ENCODE measurements at places on chromosomes 3 and 15.

DNA sequence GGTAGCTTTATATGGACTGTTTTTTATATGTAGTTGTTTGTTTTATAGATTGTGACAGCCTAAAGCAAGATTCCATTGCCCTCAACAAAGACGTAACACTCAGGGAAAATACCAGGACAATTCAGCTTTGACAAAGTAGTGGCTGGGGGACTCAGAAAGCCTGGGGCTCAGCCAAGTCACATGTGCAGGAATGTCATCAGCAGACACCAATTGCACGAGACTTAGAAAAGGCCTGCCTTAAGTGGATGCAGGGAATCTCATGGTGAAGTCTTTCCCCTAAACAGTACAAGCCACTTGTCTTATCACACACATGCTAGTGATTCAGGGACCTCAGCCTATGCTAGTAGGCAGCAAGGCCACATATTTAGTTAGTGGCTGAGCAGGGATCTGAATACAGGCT, 381.8 kb upstream of the THBS1 start:
- DNase-seq = no peak

DNA sequence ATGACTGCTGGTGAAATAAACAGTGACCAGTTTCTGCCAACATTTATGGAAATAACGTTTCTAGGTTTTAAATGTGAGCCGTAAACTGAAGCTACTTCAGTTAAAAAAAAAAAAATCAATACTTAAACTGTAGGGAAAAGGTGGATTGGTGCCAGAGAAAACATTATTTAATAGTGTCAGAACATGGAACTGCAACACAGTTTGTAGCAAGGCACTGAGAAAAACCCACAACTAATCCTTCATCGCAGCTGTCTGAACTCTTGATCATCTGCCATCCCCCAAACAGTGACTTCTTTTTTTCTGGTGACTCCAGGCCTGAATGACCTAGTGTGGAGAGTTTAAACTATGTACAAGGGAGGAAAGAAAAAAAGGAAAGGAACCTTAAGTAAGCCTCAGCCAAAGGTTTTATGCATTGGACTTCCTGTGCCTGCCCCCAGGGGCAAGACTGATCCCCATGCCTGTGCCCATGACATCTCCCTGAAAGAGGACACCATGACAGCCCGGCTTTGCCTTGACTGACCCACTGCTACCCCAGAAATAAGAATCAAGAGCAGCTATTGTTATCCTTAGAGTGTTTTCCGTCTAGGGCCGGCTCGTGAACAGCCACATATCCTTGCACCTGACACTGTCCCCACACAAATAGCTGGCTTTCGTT, 33.1 kb downstream of the CRTAP start:
- DNase-seq = no peak

DNA sequence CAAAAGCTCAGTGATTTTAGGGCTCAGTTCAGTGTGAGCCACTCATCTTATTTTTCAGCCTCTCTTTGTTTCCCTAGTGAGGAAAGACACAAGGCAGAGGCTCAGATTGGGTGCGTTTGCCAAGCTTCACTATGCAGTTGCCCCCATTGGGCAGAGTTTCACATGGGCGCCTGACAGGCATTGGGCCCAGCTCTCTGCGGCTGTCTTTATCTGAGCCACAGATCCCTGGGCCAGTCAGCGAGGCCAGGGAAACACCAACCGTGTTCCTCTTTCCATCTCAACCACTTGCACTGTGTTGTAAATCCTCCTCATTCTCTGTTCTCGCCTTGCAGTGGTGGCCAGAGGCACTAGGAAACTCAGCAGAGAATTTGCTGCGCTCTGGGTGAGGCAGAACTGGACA, 10.8 kb downstream of the ESYT3 start:
- DNase-seq = no peak

- no peak for DNase-seq
Observed at GRCh38 chr3:63960048-63960711, 48.0 kb upstream of the SCAANT1 start.

GRCh38 chr3:186457236-186457635, 86.9 kb downstream of the CRYGS start:
- DNase-seq = no peak

- DNase-seq = no peak
Observed at GRCh38 chr15:93033434-93034045, 55.5 kb downstream of the RGMA start.

DNA sequence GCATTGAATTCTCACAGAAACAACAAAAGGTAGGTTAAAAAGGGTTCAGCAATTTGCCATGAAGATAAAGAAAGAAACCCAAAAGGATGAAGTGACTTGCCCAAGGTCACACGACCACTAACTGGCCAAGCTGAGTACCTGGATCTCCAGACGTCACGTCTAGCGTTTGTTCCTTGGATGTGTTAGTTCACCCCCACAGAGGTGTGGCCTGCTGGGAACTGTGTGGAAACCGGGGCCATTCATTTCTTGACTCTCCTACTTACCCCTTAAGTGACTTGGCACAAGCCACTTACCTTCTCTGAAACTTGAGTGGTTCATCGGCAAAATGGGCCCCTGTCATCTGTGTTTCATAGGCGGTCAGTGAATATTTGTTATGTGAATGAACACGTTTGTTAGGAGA, 244.3 kb upstream of the SLCO3A1 start:
- no peak for DNase-seq

DNA sequence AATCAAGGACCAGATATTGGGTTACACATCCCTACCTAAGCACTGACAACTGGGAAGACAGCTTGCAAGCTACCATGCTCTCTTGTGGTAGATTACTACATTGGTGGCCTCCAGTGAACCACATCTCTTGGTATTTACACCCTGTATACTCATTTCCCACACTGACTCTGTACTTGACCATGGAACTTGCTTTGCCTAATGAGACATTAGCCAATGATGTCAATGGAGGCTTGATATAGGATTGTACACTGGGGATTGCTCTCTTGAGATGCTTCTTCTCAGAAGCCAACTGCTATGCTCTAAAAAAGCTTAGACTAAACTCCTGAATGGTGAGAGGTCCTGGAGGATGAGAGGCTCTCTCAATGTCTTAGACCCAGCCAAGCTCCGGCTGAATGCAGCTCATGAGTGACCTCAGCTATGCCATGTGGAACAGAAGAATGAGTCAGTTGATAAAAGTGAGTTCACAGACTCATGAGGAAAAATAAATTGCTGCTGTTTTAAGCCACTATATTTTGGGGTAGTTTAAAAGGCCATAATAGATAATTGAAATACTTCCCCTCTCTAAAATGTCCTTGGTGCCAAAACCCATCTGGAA, 61.5 kb upstream of the GALNT15 start:
- no peak for DNase-seq

- DNase-seq = no peak
Observed at GRCh38 chr3:46145147-46145546, 63.0 kb downstream of the CCR1 start.

DNA sequence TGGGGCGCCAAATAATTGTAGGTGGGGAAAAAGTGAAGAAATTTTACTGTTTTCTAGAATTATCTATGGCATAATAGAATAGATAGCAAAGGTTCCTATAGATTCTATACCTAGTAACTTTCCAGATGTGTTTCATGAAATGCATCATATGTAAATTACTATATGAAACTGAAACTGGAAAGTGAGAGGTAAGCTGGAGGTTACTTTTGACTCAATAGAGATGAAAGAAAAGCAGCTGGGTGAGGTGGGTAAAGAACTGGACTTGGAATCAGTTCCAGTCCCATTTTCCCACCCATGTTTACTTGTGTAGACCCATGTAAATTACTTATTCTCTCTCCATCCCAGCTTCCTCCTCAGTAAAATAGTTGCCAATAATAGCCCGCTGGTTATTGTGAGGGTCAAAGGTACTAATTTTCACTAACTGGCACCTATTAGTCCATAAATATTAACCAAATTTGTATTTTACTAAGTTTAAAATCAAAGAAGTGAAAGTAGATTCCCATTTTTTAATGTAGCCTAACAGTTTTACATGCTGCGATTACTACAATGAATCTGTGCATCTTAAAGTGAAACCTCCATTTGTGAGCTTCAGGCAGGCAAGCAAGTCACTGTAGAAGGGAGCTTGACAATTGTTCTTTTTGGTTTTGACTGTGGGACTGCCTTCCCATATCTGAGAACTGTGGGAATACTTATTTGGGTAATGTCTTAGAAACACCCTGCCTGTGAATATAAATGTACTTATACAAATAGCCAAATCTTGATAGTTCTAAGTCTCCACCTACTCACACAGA, 312.1 kb downstream of the SLC9A9 start:
- no peak for DNase-seq

DNA sequence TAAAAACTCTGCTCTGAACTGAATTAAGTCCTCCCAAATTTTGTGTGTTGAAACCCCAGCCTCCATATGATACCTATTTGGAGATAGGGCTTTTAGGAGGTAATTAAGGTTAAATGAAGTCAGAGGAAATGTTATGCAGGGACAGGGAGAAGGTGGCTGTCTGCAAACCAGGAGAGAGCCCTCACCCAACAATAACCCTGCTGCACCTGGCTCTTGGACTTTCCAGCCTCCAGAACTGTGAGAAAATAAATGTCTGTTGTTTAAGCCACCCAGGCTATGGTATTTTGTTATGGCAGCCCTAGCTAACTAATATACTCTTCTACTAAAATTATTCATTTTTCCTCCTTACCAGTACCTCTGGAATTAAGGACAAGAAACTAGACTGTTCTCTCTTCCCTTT, 79.5 kb downstream of the MEIS2 start:
- DNase-seq = no peak

DNA sequence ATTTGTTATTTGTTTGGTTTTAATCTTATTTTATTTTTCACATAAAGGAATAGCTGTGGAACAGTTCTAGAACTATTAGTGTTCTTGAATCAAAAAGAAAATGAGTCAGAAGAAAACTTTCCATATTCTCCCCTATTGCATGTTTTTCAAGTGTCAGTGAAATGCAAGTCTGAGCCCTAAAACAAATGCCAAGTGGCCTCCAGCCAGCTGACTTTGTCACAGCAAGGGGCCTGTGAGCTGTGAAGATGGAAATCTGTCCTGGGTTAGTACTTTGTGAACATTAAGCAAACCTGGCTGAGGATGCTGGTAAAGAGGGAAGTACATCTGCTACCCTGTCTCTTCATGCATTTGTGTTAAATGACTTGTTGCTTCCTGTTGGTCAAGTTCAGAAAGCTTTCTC, 14.2 kb downstream of the LRRC49 start:
- no peak for DNase-seq

DNA sequence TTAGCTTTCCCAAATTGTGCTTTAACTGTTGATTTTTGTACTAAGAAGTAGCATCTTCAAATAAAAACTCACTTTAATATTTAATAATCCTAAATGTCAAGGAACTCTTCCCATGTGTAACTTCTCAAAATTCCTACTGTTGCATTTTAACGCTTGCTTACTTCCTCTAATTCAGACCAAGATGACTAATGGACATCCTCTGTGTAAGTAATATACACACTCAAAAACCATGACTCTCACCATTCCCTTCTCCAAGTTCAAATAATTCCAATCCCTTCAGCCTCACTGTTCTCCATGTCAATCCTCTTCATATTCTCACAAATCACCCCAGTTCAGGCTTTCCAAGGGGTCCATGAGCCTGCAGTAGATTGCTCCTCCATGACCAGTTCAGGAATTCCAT, 13.0 kb downstream of the MRPL46 start:
- no peak for DNase-seq

- no peak for DNase-seq
Observed at GRCh38 chr3:184718431-184718830, 6.6 kb upstream of the MAGEF1 start.

- DNase-seq = no peak
Observed at GRCh38 chr3:34863485-34863884, 775.8 kb upstream of the ARPP21 start.

- no peak for DNase-seq
Observed at GRCh38 chr15:85141726-85142125, 160.1 kb downstream of the PDE8A start.

DNA sequence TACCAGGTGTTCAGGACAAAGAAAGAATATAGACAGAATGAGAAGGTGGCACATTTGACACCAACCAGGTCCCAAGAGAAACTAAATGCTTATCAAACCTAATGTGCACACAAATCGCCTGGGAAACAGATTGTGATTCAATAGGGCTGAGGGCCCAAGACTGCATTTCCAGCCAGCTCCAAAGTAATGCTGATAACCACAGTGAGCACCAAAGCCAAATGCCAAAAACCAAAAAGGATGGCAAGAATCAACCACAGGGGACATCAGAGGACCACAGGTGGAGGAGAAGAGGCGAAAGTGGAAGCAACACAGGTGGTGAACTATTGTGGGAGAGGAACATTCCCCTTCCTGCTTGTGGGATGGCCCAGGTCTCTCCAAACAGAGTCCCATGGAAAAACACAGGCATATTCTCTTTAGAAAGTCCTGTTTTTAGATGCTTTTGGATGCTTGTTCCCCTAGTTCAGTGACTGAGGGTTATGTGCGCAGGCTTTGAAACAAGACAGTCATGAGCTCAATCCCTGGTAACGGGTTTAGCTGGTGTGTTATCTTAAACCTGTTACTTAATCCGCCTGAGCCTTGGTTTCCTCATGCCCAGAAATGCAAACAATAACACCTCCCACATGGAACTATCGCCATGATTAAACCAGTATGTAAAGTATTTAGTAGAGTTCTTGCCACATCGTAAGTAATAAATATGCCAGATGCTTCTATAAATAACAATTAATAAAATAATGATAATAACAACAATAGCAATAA, 241.7 kb downstream of the ATP8B4 start:
- no peak for DNase-seq

GRCh38 chr3:83092521-83093221, 1331.2 kb upstream of the GBE1 start:
- no peak for DNase-seq

DNA sequence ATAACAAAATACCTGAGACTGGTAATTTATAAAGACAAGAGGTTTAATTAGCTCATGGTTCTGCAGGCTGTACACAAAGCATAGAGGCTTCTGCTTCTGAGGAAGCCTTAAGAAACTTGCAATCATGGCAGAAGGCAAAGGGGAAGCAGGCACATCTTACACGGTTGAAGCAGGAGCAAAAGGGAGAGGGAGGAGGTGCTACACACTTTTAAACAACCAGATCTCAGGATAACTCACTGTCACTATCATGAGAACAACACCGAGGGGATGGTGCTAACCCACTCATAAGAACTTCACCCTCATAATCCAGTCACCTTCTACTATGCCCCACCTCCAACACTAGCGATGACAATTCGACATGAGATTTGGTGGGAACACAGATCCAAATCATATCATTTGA, 54.4 kb downstream of the ATP8B4 start:
- DNase-seq = no peak

GRCh38 chr3:173065543-173065981, 75.5 kb downstream of the SPATA16 start:
- no peak for DNase-seq

All from T-cell (primary cell).